Osteoblast (primary cell): ENCODE measurements at places on chromosomes 1 and 21.

- H3K27me3 ChIP-seq: no peaks in the 10 kb centered on the region
- no peak overlapping the region for H3K4me3 ChIP-seq
- H3K36me3 ChIP-seq: no peaks in the 10 kb centered on the region
- H3K4me1 ChIP-seq: peaks cover 8% of the 10 kb centered on the region
These were observed 36.7 kb upstream of the WLS start for GRCh38 chr1:68268896-68269483.

GRCh38 chr1:209937996-209938959 is at the start of gene SYT14:
Gene SYT14, plus strand, starts transcription at chr1:209938217. Its CDS starts 48 bp downstream, at chr1:209938265.
- peak; percentile 90 for DNase-seq
- H3K36me3 ChIP-seq: no peaks in the 10 kb centered on the region
- peak within 1 kb of the TSS; percentile 63 for H3K4me3 ChIP-seq
- H3K4me1 ChIP-seq: no peaks in the 10 kb centered on the region
- peaks cover 47% of the 10 kb centered on the region for H3K27me3 ChIP-seq
- no peak within 1 kb of the TSS for H3K27ac ChIP-seq

DNA sequence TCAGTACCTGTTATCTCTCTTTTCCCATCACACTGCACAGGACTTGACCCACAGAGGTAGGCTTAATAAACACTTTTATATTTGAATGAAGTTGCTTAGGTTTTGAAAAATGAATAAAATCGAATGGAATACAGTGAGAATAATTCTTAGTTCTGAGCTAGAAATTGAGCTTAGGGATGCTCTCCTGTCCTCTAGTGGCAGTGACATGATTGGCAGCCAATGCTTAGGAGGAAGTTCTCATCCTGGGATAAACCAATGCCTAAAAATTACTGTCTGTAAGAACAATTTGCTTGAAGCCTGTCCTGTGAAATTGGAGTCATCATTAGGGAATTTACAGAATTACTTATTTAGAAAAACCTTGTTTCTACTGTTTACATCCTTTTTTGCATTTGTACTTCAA is 21.3 kb upstream of the CYP4X1 start:
- H3K27me3 ChIP-seq: no peaks in the 10 kb centered on the region
- H3K4me1 ChIP-seq: no peaks in the 10 kb centered on the region
- H3K27ac ChIP-seq: no peak overlapping the region
- DNase-seq: no peak
- H3K4me3 ChIP-seq: no peak overlapping the region

- H3K36me3 ChIP-seq: no peaks in the 10 kb centered on the region
- no peak overlapping the region for H3K4me3 ChIP-seq
- no peak for DNase-seq
- peaks cover 9% of the 10 kb centered on the region for H3K27me3 ChIP-seq
- no peak overlapping the region for H3K27ac ChIP-seq
These were observed 14.0 kb downstream of the LAPTM5 start for GRCh38 chr1:30743584-30744059.

- H3K36me3 ChIP-seq: no peaks in the 10 kb centered on the region
- no peak overlapping the region for H3K27ac ChIP-seq
These were observed 2.2 kb downstream of the SPATC1L start for GRCh38 chr21:46181953-46182547.

- no peak overlapping the region for H3K27ac ChIP-seq
- no peaks in the 10 kb centered on the region for H3K36me3 ChIP-seq
These were observed 148.7 kb upstream of the SPAG17 start for GRCh38 chr1:118333601-118334210.

- H3K27me3 ChIP-seq: no peaks in the 10 kb centered on the region
- H3K4me1 ChIP-seq: no peaks in the 10 kb centered on the region
- no peaks in the 10 kb centered on the region for H3K36me3 ChIP-seq
- no peak for DNase-seq
- no peak overlapping the region for H3K4me3 ChIP-seq
- no peak overlapping the region for H3K27ac ChIP-seq
These were observed 294.0 kb upstream of the C1orf87 start for GRCh38 chr1:60367532-60367931.

DNA sequence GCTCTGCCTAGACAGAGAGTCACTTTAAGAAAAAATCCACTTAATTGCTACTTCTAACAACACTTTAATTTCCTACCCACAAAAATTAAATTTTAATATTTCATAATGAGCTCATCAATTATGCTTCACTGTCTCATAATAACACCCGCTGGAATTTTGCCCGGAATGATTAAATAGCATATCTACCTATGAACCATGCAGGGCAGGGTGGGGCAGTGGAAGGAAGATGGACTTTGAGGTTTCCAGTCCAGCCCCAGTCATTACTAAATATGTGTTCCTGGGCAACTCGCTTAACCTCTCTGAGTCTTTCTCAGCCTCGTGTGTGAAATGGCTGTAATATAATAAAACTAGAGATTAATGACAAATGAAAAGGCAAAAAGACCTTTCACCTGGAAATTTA is 32.8 kb upstream of the SLC45A1 start:
- no peaks in the 10 kb centered on the region for H3K36me3 ChIP-seq
- no peak overlapping the region for H3K4me3 ChIP-seq
- no peak overlapping the region for H3K27ac ChIP-seq
- H3K27me3 ChIP-seq: no peaks in the 10 kb centered on the region
- DNase-seq: no peak
- H3K4me1 ChIP-seq: no peaks in the 10 kb centered on the region

DNA sequence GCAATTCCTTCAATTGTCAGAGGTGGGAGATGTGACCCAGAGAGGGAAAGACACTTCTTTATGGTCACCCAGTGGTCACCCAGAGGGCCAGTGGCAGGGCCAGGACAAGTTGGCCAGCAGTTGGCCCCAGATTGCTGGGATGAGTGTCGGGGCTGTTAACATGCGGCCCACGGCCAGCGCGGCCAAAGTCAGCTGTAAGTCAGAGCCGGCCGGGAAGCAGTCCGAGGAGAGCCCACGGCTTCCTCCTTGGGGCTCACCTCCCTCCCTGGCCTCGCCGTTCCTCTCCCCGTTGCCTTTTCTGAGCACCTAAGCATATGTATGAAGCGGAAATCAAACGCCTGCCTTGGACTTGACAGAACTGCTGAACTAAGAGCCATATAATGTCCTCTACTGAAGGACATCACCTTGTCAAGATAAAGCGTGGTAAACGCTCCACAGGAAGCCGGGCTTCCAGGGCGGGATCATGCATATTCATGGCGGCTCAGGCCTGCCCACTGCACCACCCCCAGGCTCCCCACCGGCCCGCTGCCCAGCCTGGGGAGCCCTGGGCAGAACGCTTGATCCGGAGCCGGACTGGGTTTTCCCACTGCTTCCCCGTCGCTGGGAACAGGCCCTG is 245.4 kb upstream of the POU3F1 start:
- no peaks in the 10 kb centered on the region for H3K36me3 ChIP-seq
- DNase-seq: no peak
- H3K27ac ChIP-seq: no peak overlapping the region
- peaks cover 2% of the 10 kb centered on the region for H3K27me3 ChIP-seq

GRCh38 chr1:212045981-212046380 is 10.4 kb downstream of the DTL start:
- DNase-seq: no peak
- H3K4me3 ChIP-seq: no peak overlapping the region
- no peak overlapping the region for H3K27ac ChIP-seq
- peaks cover 10% of the 10 kb centered on the region for H3K4me1 ChIP-seq
- peaks cover 3% of the 10 kb centered on the region for H3K36me3 ChIP-seq
- H3K27me3 ChIP-seq: no peaks in the 10 kb centered on the region

DNA sequence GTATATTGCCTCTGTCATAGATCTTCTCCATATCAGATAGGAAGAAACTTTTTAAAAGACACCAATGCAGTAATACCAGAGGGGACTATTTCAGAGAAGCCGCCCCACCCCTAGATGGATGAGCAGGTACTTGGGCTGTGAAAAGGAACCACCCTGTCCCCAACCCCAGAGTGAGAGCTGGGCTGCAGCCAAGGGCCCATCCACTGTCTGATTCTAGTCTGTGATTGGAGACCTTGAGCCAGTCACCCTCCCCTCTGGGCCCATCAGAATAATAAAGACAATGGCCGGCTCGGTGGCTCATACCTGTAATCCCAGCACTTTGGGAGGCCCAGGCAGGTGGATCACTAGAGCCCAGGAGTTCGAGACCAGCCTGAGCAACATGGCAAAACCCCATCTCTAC is 5.0 kb downstream of the CLEC20A start:
- no peaks in the 10 kb centered on the region for H3K27me3 ChIP-seq
- DNase-seq: no peak
- no peaks in the 10 kb centered on the region for H3K4me1 ChIP-seq
- H3K36me3 ChIP-seq: no peaks in the 10 kb centered on the region
- no peak overlapping the region for H3K27ac ChIP-seq
- H3K4me3 ChIP-seq: no peak overlapping the region

- H3K36me3 ChIP-seq: peaks cover 34% of the 10 kb centered on the region
- no peaks in the 10 kb centered on the region for H3K4me1 ChIP-seq
- no peak for DNase-seq
- H3K27ac ChIP-seq: no peak overlapping the region
These were observed 105.4 kb upstream of the LBR start for GRCh38 chr1:225533238-225533637.

DNA sequence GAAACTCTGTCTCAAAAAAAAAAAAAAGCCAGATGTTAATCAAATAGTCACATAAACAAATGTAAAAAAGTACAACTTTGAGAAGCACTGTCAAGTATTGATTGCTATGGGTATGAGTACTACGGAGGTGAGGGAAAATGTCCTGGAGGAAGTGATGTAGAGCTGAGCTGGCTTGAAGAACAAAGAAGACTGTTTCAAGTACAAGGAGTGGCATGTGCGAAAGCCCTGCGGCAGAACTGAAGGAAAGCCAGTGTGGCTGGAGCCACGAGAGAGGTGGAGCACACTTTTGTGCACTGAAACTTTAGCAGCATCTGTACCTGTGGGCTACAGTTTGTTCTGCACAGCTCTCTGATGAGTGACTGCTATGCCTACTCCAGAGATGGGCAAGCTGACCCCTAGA is 5.4 kb upstream of the RPS6KA1 start:
- peak; percentile 31 for DNase-seq
- no peak overlapping the region for H3K4me3 ChIP-seq
- H3K27me3 ChIP-seq: peaks cover 11% of the 10 kb centered on the region
- H3K4me1 ChIP-seq: no peaks in the 10 kb centered on the region
- no peak overlapping the region for H3K27ac ChIP-seq

DNA sequence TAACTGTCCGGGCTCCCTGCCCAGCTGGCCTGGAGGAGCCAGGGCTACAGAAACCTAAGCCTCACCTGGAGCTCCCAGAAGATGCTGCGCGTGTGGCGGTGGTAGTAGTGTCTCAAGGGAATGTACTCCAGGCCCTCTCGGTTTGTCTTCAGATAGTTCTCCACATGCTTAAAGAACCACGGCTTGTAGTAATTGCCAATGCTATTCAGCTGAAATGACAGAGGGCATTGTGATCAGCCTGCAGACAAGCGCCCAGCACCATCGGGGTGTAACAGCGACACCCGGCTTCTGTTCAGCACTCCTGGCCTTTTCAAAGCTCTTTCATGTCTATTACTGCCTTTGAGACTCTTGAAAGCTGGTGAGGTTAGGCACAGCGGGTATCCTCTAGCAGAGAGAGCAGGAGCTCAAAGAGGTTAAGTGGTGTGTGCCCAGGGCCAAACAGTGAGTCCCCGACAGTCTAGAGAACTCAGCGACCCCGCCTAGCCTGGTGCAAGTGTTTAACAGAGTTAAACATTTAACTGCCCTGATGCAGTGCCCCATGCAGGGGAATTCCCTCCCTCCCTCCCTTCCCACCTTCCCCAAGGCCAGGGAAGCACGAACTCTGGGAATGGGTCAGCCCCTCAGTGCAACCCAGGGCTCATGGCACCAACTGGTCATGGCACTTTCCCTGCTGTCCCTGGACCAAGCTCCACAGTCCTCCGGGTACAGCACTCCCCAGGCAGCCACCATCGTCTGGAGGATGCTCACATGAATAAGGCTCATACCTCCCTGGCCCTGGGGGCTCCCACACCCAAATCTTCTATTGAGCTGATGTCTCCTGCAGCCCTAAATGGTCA is 21.5 kb downstream of the DHCR24 start:
- peaks cover 16% of the 10 kb centered on the region for H3K4me1 ChIP-seq
- peaks cover 58% of the 10 kb centered on the region for H3K36me3 ChIP-seq
- no peak overlapping the region for H3K4me3 ChIP-seq
- no peak overlapping the region for H3K27ac ChIP-seq
- H3K27me3 ChIP-seq: no peaks in the 10 kb centered on the region

DNA sequence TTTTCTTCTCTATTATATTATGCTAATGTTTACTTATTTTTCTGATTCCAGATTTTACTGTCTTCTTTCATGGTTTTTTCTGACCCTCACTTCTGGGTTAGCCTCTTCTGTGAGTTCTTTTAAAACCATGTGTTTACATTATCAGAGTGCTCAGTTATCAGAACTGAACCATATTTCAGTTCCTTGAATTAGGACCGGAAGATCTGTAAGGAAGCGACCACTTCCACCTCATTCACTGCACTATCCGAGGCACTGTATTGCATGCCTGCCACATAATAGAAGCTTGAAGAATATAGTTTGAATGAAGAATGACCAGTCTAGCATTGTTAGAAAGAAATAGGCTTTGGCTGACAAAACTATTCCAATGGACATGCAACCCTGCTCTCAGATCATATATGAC is 281.0 kb upstream of the DEPDC1 start:
- no peak for DNase-seq
- H3K4me1 ChIP-seq: no peaks in the 10 kb centered on the region
- no peak overlapping the region for H3K27ac ChIP-seq
- H3K27me3 ChIP-seq: no peaks in the 10 kb centered on the region
- no peaks in the 10 kb centered on the region for H3K36me3 ChIP-seq
- no peak overlapping the region for H3K4me3 ChIP-seq

DNA sequence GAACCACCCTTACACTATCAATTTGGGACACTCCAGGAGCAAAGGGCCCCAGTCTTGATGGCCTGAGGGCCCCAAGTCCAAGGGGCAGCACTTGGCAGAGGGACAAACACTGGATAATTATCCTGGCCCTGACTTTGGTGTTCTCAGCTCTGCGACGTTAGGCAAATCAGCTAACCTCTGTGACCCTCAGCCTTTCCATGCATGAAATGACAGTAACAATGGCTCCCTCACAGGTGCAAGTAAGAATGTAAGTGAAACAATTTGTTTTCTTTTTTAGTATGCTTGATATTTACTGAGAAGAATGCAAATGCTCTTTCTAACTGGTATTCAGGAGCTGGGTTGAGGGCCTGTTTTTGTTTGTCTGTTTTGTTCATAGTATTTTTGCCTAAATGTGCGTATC is 61.6 kb upstream of the PRDX6 start:
- no peak overlapping the region for H3K27ac ChIP-seq
- DNase-seq: no peak
- peaks cover 17% of the 10 kb centered on the region for H3K4me1 ChIP-seq
- no peak overlapping the region for H3K4me3 ChIP-seq
- no peaks in the 10 kb centered on the region for H3K27me3 ChIP-seq

GRCh38 chr21:44530903-44531605 is 8.9 kb downstream of the KRTAP10-1 start:
- no peak overlapping the region for H3K27ac ChIP-seq
- peak; percentile 48 for DNase-seq
- H3K4me3 ChIP-seq: no peak overlapping the region
- H3K36me3 ChIP-seq: no peaks in the 10 kb centered on the region
- no peaks in the 10 kb centered on the region for H3K4me1 ChIP-seq

DNA sequence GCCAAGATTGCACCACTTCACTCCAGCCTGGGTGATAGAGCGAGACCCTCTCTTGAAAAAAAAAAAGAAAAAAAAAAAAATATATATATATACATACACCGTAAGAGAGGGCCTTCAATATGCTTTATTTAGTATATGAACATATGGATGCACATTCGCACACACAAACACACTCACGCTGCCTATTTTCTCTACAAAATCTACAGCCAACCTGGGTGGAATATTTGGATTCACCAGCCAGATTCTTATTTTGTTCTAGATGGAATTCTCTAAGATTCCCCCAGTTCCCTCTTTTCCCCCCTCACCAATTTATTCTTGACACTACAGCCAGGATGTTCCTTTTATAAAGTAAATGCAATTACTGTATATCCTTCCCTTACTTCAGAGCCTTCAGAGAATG is 131.6 kb downstream of the TM2D1 start:
- no peaks in the 10 kb centered on the region for H3K36me3 ChIP-seq
- H3K27me3 ChIP-seq: peaks cover 4% of the 10 kb centered on the region
- no peak for DNase-seq
- H3K27ac ChIP-seq: no peak overlapping the region
- H3K4me1 ChIP-seq: no peaks in the 10 kb centered on the region
